ENCODE measurements at places on chromosomes 2 and 18.

GRCh38 chr2:127086990-127087790 lies 19.8 kb downstream of the BIN1 start:
- no peak for DNase-seq

DNA sequence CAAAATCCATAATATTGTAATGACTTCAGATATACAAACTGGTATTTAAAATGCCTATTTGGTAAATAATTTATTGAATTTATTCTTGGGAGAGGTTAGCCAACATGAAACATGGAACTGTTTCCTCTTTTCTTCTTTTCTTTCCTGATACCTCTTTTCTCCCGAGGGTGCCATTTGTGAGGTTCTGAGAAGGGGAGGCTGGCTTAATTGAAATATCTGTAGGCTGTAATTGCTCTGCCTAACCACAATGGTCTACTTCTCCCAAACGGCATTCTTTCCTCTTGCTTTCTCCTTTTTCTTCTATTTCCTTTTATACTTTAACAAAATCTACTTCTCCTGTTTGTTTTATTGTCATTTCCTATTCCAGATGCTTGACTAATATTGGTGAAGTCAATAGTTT lies 114.9 kb downstream of the TCF4 start:
- no peak for DNase-seq

DNA sequence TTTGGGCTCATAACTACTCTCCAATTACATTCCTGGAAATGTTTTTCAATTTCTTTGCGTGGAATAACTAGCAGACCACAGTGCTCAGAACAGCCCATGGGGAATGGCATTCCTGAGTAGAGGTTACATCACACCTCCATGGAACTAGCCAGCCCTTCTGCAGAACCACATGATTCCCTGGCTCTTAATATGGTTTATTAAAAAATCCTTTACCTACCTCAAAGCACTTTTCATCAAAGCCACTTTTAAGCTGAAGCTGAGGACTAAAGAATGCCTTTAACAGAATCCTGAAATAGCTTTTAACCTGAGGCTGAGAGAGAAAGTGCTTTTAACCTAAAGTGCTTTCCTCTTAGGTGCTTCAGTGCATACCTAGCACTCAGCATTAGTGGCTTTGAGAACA lies 376.3 kb downstream of the ARHGAP15 start:
- DNase-seq = no peak

DNA sequence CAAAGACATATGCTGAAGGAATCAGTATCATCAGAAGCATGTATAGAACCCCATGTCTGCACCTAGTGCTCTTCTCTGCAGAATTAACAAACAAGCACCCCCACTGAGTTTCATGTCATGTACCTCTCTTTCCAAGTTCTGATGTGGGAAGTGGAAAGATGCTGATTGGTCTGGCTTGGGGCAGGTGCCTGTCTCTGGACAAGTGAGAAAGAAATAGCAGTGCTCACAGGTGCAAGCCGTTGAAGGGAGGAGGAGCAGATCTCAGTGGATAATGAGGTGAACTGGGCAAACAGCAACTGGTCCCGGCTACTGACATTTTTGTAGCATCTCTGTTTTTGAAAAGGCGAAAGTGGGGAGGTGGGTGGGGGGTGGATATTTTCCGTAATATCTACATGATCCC lies 17.5 kb upstream of the ACVR1 start:
- DNase-seq = no peak

GRCh38 chr2:228444161-228444560 lies 262.7 kb upstream of the SPHKAP start:
- peak; percentile 7 for DNase-seq

DNA sequence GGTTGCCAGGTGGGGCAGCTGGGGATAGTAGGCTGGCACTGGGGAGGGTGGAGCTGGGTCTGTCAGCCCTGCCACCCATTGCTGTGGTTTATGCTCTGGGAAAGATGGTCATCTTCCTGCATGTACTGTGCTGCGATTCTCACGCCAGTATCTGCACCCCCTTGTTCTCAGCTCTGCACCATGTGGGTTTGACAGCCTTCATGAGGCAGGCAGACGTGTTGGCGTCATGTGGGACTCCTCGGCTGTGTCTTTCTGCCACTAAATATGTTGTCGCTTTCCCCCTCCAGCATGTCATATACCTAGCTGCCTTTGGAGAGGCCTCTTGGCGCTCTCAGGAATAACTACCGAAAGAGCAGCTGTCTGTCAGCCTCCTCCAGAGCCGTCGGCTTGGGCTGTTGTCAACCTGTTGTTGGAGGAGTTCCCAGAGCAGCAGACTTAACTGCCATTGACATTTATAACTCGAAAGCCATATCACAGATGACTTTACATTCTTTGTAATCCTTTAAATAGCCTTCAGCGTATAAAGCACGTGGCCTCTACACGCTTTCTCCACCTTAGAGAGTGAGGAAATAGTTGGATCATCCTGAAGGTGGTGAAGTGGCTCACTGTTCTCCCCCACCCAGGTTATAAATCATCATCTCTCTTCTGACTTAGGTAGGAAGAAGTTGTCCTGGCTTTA lies 80.4 kb upstream of the MGAT5 start:
- DNase-seq = no peak

- no peak for DNase-seq
These were observed 96.2 kb downstream of the TANC1 start for GRCh38 chr2:159064446-159065301.

DNA sequence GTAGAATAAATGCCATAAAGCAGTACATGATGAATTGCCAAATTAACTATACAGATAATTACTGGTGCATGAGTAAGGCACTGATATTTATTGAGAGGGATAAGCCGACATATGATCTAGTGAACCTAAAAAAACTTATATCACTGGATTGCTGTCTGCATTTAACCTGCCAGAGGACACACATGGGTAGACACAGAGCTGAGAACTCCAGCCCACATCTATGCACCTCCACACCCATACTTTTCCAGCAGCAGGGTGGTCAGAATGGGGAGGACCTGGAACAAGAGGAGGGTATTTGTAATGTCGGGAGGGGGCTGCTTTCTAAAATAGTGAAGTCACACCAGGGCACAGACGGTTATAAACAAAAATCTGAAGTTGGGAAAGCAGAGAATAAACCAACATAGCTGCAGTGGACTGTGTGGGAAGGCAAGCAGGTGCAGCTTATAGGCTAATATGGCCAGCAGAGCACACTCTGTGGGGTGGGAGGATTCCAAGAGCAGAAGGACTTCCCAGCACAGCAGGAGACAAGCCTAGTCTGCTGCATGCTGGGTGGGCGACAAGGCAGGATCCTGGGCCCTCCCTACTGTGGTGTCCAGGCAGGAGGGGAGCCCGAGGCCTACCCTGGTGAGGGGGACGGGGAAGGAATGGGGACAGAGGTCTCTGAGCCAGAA lies 17.2 kb downstream of the ST3GAL5 start:
- DNase-seq = no peak

Data from C1 segment of cervical spinal cord (tissue), 14 donors.